ENCODE measurements at places on chromosomes 2 and 18.

GRCh38 chr18:35581898-35582641 is 530 bp downstream of the GALNT1 start:
- peak; percentile 9 for DNase-seq

GRCh38 chr2:160431441-160431840 is 62.2 kb downstream of the RBMS1 start:
- DNase-seq, result peak; percentile 55

DNA sequence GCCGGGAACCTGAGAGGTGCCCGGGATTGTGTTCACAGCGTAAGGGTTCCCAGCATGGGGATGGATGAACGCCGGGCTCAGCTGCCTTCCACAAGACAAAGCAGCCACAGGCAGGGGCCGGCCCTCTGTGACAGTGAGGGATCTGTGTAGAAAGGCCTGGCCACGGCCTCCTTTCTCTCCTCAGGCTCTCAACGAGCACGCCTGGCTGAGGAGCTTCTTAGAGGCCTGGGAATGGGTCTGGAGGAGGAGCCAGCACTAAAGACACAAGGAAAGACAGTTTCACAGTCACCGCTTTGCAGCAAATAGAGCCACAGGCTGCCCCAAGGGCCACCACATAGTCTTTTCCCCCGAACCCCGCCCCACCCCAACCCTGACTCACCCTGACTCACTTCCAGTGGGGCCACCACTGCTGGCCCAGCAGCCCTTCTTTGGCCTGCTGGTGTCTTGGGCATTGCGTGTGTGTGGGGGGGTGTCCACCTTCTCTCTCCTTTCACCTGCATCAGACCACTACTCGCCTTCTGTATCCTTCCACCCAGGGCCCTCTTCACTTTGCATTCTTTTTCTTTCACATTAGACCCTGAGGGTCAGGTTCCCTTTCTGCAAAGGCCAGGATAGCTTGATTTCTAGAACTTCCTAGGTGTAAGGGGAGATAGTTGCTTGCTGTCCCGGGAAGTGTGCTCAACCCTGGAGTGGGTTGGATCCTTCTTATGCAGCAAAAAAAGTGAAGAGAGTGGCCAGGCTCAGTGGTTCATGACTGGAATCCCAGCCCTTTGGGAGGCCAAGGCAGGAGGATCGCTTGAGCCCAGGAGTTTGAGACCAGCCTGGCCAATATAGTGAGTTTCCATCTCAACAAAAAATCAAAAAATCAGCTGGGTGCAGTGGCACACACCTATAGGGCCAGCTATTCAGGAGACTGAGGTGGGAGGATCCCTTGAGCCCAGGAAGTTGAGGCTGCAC is 19.3 kb upstream of the HPCAL1 start:
- DNase-seq, result peak; percentile 77

- DNase-seq, result no peak
These were observed 522.5 kb downstream of the GALR1 start for GRCh38 chr18:77772177-77772576.

DNA sequence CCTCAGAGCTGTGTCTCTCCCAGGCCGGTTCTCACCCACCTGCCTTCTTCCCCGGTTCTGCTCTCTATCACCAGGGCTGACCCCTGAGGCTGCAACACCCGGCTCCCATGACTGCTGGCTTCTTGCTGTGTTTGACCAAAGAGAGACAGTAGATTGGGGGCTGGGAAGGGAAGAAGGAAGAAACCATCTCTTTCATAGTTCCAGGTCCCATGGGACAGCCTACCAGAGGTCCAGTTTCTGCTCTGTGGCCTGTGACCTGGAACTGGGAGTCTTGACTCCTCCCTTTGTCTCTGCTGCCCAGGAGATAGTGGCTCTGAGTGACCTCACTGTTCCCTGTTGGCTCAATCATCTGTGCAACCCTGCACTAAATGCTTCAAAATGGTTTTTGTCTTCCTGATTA is 38.1 kb downstream of the ALPK2 start:
- no peak for DNase-seq

- DNase-seq, result no peak
These were observed 2.9 kb downstream of the ITPRID2 start for GRCh38 chr2:181894381-181894780.

DNA sequence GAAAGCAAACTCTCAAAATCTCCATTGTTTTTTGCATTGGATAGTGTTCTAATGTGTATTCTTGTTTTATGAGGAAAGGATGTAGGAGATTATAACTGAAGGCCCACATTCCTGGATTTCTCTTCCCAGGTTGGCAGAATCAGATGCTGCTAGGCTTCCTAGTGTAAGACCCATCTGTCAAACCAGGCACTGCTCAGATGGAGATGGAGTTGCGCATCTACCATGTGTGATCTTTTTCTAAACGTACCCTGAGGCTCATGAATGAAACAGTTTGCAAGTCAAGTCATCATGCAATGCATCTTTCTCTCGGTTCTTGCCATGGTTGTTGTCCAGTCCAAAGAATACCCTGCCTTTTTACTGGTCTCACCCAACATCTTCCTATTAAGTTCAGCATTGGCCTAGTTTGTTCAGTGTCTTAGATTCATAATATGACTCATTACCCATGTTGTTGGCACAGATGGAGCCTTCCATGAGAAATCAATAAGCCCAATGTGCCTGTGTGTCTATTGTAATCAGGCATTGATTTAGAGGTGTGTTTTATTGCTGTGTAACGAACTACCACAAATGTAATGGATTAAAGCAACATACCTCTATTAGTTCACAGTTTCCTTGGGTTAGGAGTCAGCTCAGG is 127.4 kb downstream of the NYAP2 start:
- no peak for DNase-seq

DNA sequence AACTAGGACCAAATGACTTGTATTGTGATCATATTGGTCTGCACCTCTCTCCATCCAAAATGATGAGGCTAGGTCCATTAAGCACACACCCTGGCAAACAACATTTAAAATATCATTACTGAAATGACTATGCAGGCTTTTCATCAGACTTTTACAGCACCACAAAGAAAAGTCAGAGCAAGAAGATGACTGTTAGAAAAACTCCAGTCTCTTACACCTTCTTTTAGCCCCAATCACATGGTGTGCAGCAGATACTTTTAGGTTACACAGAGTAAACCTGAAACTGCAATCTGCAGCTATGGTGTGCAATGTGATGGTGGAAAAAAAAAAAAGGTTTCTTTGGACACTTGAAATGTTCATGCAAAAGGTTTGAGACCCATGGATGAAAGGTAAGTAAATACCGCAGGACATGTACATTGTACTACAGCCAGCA is 5.4 kb upstream of the POLI start:
- DNase-seq, result no peak

GRCh38 chr2:74821177-74822126 is 12.5 kb upstream of the HK2 start:
- DNase-seq, result no peak

DNA sequence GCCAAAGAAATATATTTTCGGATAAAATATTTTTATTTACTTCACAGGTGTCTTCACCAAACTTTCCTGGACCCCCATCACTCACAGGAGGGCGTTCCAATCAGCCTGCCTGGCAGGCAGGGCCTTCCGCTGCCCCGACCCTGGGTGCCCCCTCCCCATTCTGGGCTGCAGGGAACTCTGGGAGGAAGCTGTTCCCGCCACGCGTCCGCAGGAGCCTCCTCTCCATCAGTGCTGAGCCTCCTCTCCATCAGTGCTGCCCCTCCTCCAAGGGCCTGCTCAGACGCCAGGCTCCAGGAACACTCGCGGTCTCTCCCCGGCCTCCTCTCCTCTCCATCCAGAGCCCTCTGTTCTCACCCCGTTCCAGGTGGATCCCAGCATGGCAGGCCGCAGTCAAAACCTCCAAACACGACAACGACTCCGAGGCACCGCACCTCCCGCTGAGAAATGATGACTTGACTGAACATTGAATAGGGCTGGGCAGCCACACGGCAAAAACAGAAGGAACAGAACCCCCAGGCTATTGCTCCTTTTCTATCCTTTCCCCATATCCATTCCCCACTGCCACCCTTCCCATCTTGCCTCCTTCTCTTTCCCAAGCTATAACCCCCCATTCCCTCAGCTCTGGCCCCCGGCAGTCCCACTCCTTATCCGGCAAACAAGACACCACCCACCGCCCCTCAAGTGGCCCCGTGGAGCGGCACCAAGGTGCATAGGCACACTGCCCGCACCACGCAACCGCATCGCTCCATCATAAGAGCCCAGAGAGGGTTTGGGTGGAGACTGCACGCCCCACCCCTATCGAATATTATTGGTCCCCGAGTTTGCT is 268.6 kb upstream of the RAB6C start:
- DNase-seq, result no peak

GRCh38 chr2:181158427-181158826 is 178.0 kb downstream of the UBE2E3 start:
- no peak for DNase-seq

- DNase-seq, result no peak
These were observed 1.8 kb downstream of the SALL3 start for GRCh38 chr18:78981394-78981831.

- no peak for DNase-seq
These were observed 52.7 kb downstream of the CUL3 start for GRCh38 chr2:224532441-224532840.

DNA sequence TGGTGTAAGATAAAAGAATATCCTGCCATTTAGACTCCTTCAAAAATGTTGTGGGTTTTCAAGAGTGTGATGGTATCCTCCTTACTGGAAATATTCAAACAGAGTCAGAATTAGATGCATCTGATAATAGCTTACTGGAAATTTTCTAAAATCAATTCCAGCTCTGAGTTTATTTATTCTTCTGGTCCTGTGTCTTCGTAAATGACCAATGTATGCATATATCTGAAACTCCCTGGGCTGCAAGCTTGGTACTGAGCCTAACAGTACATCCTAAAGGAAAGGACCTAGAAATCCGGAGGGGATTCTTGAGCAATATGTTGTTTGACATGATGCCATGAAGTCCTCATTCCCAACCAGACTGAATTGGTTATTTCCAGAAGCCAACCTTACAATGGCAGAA is 130.4 kb downstream of the KCNE4 start:
- no peak for DNase-seq

GRCh38 chr18:74217476-74218143 is 69.3 kb downstream of the TIMM21 start:
- DNase-seq, result peak; percentile 55

- DNase-seq, result peak; percentile 94
These were observed 17.7 kb downstream of the SPIRE1 start for GRCh38 chr18:12639990-12640880.

GRCh38 chr2:127423478-127423843 is 5.2 kb downstream of the PROC start:
- DNase-seq, result peak; percentile 64

GRCh38 chr2:242002944-242003343 is 133.4 kb downstream of the RTP5 start:
- DNase-seq, result no peak

DNA sequence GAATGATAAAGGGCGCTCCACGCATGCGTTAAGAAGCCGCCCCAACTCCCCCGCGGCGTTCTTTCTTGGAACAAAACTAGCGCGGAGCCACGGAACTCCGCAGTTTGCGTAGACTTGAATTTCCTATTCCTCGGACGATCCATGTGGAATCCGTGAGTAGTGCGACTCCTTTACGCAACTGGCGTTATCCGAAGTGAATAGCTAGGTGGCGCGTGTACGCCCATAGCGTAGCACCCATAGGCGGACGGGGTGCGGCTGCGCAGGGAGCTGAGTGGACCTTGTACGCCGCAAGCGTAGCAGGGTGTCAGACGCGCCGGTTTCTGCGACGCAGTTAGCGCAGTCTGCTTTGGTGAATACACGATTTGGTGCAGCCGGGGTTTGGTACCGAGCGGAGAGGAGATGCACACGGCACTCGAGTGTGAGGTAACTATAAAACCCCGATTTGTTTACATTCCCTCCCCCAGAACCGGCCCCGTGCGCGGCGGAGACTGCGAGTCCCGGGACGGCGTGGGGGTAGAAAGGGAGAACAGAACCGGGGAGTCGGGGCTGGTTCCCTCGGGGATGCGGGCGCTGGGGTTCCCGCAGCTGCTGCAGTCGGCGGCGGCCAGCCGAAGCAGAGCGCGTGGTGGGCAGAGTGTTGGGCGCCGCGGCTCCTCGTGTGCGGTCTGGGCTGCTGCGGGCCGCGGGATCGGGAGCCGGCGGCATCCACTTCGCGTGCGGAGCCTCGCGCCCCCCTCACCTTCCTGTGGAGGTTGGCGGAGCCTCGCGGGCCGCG is at the start of gene SLC39A10:
Gene SLC39A10, plus strand, starts transcription at position 368 of the 775 bp plus-strand sequence. CDS start 22,817 bp downstream, outside the sequence.
- DNase-seq, result peak; percentile 97

- DNase-seq, result no peak
These were observed 36.4 kb downstream of the EMILIN2 start for GRCh38 chr18:2883076-2883735.

DNA sequence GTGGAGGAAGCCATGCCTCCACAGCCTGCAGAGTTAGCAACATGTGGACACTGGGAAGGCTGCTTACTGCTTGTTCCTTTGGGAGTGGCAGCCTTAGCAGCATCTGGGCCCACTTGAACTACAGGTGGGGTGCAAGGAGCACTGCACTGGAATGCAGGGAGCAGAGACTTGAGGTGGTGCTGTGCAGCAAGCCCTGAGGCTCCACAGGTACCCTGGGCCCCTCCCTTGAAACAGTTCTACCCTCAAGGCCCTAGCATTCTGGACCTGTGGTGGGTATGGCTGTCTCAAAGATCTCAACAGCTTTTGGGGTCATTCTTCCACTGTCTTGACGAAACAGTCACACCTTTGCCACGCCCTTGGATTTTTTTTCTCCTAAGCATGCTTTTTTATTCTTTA is 13.5 kb downstream of the UBR3 start:
- no peak for DNase-seq

GRCh38 chr2:135094508-135094907 is 42.4 kb downstream of the RAB3GAP1 start:
- no peak for DNase-seq

DNA sequence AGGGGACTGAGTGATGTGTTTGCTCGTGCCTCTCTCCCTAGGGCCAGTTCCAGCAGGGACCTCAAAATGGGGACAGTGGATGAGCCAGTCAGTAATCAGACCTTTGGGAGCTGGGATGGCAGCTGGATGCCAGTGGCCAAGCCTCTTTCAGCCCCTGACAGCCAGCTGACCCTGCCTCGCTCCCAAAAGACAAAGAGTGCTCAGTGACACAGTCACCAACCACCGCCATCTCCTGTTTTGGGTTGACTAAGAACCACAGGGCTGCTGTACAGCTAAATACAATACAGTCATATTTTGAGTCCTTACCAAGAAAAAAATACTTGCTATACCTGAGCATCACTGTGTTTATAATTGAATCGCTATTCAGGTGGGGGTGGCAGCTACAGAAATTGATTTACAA is 75.7 kb downstream of the POU3F3 start:
- DNase-seq, result no peak

DNA sequence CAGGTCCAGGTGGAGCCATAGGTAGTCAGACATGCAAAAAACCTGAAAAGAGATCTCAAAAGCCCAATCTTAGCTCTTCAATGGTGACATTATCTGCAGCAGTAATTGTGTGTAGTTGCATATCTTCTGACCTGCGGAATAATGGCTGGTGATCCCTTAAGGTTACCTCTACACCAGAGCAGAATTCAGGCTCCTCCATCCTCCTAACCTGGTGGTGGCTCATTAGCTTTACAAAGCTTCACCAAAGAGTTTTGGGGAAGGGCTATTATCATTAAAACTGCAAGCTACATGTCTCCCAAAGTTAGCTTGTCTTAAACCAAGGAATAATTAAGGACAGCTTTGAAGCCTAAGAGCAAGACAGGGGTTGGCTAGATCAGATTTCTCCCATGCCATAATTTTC is 42.6 kb upstream of the CHST9 start:
- DNase-seq, result no peak

Data from epithelial cell of esophagus (primary cell).